Activated T-helper 2 cell treated with anti-CD3 and anti-CD28 coated beads, Interferon-gamma antibody, Interleukin-2, Interleukin-4, amounts not matched to agents 10 μg/mL and 5 μg/mL and 100 μg/mL, durations not matched to agents 14 hours and 24 hours and 36 hours (primary cell): ENCODE measurements at places on chromosomes 7 and 10. TPM values are rescaled to one million over a fixed set of nuclear protein-coding genes. Genes with fewer than 3 reads are reported as not detected.

The MSMB gene
- not detected in 2 replicates for total RNA-seq

The CPVL gene
- 0.11 TPM in 1 of 2 replicates, not detected in the other for total RNA-seq

The ELFN1 gene
- not detected in 2 replicates for total RNA-seq

The DNAJC12 gene
- total RNA-seq: 11.0 and 12.6 TPM in 2 replicates

GRCh38 chr7:31108097-31108657, 56.1 kb downstream of the ADCYAP1R1 start:
- DNase-seq: no peak

DNA sequence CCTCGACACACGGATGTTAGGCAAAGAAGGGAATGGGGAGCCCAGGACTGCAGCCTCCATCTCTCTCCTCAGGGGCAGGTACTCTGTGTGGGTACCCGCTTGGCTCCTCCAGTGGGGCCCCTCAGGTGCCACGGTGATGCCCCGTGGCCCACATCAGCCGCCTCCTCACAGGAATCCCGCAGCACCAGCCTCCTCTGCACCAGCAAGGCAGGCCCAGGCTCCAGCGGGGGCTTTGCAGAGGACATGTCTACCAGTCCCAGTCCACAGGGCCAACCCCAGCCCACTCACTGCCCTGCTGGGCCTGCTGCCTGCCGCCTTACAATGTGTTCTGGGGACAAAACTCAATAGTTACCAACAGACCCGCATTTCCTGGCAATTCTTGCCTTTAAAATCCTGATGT, 61.6 kb upstream of the ADGRA1 start:
- DNase-seq: no peak

GRCh38 chr7:51007551-51008505, 225.1 kb upstream of the GRB10 start:
- no peak for DNase-seq

DNA sequence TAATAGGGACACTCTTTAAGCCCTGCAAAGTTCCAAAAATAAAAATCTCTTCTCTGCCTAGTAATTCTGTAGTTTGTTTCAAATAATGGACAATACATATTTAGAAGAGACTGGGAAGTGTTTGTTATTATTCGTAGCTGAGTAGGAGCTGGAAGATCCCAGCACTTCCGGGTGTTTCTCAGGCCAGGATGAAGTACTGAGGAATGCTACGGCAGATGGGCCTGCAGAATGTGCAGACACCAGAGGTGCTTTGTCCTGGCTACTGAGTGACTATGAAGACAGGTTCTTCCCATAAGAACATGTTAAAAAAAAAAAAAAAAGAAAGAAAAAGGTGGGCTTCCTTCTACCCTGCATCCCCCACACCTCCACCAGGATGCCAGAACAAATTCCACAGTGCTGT, 36.1 kb downstream of the ETV1 start:
- DNase-seq: no peak

- no peak for DNase-seq
Observed at GRCh38 chr7:29105752-29106668, 40.3 kb downstream of the CPVL start.

GRCh38 chr7:16562456-16563220, 36.0 kb downstream of the LRRC72 start:
- no peak for DNase-seq
